Karpas-422 (cell line): ENCODE measurements at places on chromosomes 2 and 18.
A peak's percentile ranks its signal among the peaks of the same experiment; 100 is the strongest.

DNA sequence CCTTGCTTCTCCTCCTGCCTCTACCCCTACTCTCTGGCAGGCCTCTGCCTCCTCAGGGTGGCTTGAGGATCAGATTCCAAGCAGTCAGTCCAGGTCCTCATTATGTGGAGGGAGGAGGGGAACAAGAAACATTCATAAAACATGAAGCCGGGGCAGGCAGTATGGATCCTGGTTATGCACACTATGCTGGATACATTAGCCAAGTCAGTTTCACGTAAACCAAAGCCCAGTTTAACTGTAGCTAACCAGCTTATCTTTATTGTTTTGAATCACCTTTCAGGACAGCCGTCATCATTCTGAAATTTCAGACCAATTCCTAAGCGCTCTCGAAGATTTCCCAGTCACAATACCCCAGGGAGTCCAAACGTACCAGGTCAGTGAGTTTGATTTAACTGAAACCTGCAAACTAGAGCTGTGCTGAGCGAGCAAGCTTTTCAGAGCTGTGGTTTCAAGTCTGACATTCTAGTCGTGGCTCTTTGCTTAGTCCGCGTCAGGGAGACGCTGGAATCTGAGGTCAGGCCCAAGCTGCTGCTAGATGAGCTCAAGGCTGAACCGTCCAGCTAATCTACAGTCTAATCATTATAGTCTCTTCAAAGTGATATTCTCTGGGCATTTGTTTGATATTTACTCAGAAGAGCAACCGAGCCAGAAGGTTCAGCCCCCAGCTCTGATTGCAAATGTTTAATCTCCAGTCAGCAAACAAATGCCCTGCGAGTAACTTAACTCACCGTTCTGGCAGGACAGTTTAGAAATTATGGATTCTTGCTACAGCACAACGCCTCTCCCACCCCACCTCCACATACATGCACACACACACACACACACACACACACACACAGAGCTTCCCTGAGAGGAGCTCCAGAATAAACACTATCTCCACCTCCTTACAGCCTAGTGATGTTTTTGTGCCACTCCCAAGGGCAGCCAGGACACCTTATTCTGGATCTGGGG, 63.8 kb upstream of the BZW1 start:
- no peak for DNase-seq

- DNase-seq: no peak
Measured at GRCh38 chr18:49933530-49934128, 120.3 kb upstream of the ACAA2 start.

DNA sequence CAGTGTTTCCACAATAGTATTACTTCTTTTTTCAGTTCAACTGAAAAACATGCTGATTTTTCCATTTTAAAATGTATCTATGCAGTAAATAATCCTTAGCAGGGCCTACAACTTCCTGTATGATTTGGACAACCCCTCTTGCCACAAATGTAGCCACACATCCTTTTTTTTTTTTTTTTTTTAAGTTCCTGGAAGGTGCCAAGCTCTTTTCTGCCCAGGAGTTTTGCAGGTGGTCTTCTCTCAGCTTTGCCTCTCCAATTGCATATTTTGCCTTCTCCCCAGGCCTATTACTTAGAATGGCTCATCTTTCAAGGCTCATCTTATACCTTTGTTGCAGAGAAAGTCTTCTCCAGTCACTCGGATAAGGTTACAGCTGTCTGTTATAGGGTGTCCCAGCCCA, 11.6 kb downstream of the KLHL14 start:
- peak; percentile 76 for DNase-seq

GRCh38 chr2:168713325-168713724, 89.1 kb upstream of the NOSTRIN start:
- no peak for DNase-seq

GRCh38 chr2:168649105-168649504, 153.3 kb upstream of the NOSTRIN start:
- no peak for DNase-seq

DNA sequence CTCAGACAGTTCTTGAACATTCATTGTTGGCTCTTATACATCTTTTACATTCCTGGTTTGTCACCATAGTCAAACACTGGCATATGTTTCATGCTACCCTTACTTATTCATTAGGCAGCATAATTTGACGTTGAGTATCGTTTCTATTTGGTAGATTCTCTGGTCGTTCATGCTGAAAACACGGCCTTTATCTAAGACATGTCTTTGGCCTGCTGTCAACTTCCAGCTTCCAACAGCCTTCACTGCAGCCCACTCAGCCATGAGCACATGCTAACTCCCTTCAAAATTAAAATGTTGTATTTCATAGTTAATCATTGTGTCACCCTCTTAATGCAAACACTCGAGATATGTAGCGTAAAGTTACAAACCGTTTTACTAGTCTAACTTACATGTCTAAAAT, 493.0 kb upstream of the NRP2 start:
- DNase-seq: no peak

GRCh38 chr2:6254441-6254840, 562.3 kb downstream of the SOX11 start:
- no peak for DNase-seq

DNA sequence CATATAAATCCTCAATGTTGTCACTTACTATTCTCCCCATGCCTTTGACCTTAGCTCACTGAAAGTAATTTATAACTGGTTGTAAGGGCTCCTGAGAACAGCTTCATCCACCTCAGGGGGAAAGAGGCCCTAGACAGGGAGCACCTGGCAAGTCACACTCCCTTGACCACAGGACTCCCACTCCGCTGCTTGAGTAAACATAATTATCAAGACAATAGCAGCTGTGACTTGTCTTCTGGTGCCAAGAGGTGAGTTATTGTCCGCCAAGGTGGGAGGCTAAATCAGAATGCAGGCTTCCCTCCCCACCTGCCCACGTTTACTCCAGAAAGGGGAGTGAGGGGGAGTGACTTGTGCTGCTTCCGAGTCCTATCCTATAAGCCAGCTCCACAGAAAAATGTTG, 230.6 kb upstream of the LRATD1 start:
- DNase-seq: no peak

DNA sequence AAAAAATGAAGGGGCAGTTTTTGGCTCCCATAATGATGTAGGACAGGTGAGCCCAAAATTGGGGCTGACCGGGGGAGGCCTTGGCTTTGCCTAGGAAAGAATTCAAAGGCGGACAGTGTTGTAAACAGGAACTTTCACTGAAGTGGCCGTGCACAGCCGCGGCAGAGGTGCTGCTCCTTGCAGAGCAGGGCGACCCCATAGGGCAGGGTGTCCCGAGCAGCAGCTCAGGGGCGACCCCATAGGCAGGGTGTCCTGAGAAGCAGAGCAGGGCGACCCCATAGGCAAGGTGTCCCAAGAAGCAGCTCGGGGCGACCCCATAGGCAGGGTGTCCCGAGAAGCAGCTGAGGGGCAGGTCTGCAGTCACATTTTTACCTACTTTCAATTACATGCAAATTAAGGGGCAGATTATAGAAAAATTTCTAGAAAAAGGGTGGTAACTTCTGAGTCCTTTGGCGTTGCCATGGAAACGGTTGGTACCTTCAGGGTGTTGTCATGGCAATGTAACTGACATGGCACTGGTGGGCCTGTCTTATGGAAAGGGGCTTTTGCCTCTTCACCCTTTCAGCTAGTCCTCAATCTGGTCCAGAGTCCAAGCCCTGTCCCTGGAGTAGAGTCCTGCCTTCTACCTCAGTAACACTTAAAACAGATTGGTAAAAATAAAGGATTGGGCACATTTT, 134.5 kb downstream of the FBXO15 start:
- no peak for DNase-seq

- DNase-seq: no peak
Measured at GRCh38 chr18:50790241-50790640, 29.6 kb downstream of the MRO start.

DNA sequence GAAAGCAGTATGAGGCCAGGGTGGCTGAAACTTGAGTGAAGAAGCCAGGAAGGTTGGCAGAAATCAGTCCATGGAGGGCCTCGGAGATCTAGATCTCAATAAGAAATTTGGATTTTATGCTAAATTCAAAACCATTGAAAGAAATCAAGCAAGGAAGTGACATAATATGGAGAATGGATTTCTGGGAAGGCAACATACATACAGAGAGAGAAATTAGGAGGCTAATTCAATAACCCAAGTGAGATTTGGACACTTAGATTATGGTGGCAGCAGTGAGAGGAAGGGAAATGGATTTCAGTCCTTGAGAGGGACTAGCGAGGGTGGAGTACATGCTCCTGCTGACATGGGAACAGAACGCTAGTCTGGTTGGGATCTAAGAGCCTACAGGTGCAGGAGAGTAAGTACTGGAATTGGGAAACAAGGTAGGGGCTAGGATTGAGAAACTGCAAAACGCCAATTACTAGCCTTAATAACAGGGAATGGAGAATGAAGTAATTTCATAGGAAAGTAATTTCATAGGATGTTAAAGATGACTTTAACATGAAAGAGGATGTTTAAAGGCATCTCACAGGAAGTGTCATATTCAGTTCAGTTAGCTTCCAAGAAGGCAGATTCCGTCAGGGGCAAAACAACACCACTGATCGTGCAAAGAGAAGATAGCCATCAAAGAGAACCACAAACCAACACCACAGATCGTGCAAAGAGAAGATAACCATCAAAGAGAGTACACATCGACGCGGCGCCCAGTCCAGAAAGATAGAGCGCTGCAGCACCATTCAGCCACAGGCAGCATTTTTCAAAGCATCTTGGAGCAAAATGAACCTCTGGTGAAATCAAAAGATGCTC, 27.2 kb downstream of the CDKL4 start:
- no peak for DNase-seq

GRCh38 chr18:63161761-63162195, 157.8 kb downstream of the BCL2 start:
- DNase-seq: peak; percentile 75
